GM23248 (cell line): ENCODE measurements at places on chromosomes 13 and 19. TPM values are rescaled to one million over a fixed set of nuclear protein-coding genes. Genes with fewer than 3 reads are reported as not detected.
A peak's percentile ranks its signal among the peaks of the same experiment; 100 is the strongest.

Gene USHBP1
- not detected in 2 replicates for polyA plus RNA-seq

GRCh38 chr13:107650081-107650701 lies 565.1 kb downstream of the LIG4 start:
- H3K27me3 ChIP-seq, result no peaks in the 10 kb centered on the region
- H3K27ac ChIP-seq, result no peak overlapping the region
- H3K4me3 ChIP-seq, result no peak overlapping the region
- H3K36me3 ChIP-seq, result no peaks in the 10 kb centered on the region
- peak; percentile 77 for DNase-seq

DNA sequence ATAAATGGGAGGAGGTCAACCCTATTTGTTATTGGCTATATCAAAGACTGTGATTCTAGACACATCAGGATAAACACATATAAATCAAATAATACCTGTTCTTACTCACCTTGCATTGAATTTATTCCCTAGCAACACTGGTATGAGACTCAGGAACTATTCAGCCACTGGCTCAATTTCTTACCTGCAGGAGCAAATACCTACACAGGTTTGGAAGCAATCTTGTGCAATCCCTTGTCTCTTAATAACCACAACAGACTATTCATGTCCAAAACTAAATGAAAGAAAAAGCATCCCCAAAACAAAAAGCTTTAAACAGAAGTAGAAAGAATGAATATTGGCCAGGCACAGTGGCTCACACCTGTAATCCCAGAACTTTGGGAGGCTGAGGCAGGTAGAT lies 55.5 kb downstream of the TBC1D4 start:
- no peaks in the 10 kb centered on the region for H3K27me3 ChIP-seq
- H3K4me3 ChIP-seq, result no peak overlapping the region
- H3K4me1 ChIP-seq, result no peaks in the 10 kb centered on the region
- no peak for DNase-seq
- no peak overlapping the region for H3K27ac ChIP-seq

- H3K27ac ChIP-seq, result no peak overlapping the region
- H3K36me3 ChIP-seq, result no peaks in the 10 kb centered on the region
- no peaks in the 10 kb centered on the region for H3K4me1 ChIP-seq
- H3K27me3 ChIP-seq, result no peaks in the 10 kb centered on the region
- no peak for DNase-seq
Observed at GRCh38 chr13:61768175-61768574, 352.5 kb upstream of the PCDH20 start.

Gene LAIR2
- not detected in 2 replicates for polyA plus RNA-seq

Gene GAPDHS
- not detected in 2 replicates for polyA plus RNA-seq

GRCh38 chr13:42654722-42655121 lies 80.8 kb downstream of the TNFSF11 start:
- no peak overlapping the region for H3K27ac ChIP-seq
- H3K4me3 ChIP-seq, result no peak overlapping the region
- H3K4me1 ChIP-seq, result no peaks in the 10 kb centered on the region
- peaks cover 64% of the 10 kb centered on the region for H3K27me3 ChIP-seq

DNA sequence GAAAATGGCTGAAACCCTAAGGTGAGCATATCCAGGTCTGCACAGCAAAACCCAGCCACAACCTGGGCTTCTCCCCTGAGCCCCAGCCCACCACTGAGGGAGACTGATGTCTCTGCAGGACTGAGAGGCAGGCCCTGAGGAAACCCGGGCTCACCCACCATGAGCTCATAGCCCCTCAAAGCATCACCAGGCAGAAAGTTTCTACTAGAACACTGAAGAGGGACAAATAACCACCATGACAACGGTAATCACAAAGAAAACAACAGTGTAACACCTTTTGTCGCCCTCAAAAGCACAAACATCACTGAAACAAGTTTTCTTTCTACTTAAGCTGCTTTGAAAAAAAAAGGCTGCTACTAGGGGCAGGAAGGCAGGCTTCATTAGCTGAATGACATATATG lies 29.8 kb downstream of the TSHZ3 start:
- 0 out of 2 replicates have a peak, but pooled peaks cover under 1% of the 10 kb centered on the region for H3K36me3 ChIP-seq
- H3K27ac ChIP-seq, result no peak overlapping the region
- H3K27me3 ChIP-seq, result no peaks in the 10 kb centered on the region
- no peak overlapping the region for H3K4me3 ChIP-seq
- H3K4me1 ChIP-seq, result peaks cover 36% of the 10 kb centered on the region
